ENCODE measurements at places on chromosomes 2 and 18.
A peak's percentile ranks its signal among the peaks of the same experiment; 100 is the strongest.

- no peak for DNase-seq
These were observed 76.1 kb downstream of the LRRC30 start for GRCh38 chr18:7307030-7307429.

- DNase-seq = no peak
These were observed 71.7 kb upstream of the TAF1B start for GRCh38 chr2:9771481-9772017.

DNA sequence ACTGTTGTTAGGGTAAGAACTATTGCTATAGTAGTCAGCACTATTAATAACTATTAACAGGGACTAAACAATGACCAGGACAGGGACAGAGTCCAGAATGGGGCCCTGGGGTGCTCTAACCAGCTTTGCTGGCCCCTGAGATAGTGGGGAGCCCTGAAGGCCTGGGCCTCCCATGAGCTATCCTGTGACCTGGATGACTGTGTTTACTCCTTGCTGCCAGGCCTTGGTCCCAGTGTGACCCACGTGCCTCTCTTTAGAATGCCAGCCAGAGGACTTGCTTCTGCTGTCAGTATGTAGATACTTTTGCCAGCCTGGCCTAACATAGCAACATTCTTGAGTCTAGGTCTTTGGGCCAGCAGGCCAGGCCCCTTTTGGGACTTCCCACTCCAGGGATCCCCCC lies 11.4 kb downstream of the CDK5R2 start:
- DNase-seq = no peak

GRCh38 chr2:132665401-132666140 lies 4.4 kb downstream of the LYPD1 start:
- no peak for DNase-seq

DNA sequence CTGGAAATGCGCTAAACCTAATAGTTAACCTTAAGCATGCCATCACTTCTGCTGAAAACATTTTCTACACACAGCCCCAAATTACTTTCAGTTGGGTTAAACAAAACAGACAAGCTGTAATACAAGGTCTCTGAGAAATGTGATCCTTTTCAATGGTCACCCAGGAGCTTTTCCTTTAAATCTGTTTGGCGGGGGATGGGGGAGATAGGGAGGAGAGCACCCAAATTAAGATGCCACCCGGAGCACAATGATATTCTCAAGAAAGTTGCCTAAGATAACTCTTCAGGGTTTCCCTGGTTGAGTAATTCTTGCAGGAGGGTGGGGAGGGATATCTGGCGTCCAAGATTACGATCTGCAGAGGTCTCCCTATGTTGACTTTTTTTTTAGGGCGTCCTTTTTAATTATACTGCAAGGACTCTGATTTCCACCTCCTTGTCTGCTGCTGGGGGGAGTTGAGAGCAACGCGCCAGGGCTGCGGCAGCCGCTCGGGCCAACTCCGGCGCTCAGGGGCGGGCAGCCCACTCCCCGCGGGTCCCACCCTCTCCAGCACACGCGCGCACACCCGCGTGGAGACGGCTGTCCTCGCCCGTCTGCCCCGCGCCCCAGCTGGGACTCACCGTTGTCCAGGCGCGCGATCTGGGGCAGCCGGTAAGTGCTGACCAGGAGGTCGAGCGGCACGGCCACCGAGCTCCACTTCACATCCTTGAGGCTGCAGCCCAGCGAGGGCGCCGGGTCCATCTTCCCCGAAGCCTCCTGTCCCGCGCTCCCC lies 807 bp downstream of the GAREM1 start:
- peak; percentile 50 for DNase-seq

DNA sequence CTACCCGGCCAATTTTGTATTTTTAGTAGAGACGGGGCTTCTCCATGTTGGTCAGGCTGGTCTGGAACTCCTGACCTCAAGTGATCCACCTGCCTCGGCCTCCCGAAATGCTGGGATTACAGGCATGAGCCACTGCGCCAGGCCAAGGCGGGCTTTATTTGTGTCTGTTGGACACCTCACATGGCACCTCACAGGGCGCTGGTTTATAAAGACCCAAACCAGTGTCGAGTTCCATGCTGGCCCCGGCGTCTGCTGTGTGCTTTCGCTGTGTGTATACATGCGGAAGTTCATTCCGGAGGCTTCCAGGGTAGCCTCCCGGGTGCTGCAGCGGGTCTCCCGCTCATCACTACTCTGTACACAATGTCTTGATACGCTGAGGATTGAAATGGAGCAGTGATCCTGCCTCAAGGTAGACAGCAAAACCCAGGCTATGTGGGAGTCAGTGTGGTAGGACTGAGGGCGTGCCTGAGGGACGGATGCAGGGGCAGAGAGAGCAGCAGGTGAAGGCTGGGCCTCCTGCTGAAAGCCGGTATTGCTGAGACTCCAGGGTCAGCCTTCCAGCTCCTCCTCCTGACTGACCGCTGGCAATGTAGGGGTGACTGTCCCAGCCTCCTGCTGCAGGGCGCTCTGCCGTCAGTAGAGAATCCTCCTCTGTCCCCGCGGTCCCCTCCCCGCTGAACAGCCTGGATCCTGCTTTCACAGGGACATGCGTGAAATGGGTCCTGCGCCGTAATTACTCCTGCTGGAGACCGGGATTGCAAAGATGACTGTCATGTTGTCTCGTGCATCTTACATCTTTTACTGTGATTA lies 22.7 kb downstream of the LDLRAD4 start:
- no peak for DNase-seq

DNA sequence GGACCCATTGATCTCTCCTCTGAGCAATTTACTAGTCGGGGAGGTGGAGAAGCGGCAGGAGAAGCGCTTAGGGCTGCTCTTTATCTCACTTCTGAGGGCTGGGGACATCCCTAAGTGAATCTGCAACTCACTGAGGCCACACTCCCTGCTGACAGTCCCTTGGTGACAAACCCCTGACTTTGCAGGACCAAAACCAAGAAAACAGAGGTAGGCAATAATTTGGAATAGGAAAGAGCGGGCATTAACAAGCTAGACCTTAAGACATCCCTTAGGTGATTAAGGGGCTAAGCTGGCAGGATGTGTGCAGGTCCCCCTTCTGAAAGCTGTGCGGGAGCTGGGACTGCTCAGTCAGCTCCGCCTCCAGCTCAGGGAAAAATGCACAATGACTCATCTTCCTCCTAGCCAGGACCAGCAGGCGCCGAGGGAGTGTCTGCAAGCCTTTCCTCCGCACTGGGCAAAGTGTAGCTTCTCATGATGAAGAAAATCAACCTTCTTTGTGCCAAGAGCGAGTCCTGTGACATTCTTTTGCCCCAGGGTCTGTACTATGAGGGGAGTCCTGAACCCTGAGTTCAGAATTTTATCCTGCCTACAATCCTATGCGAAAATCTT lies 63.3 kb downstream of the BOD1L2 start:
- peak; percentile 1 for DNase-seq

- no peak for DNase-seq
These were observed 763.0 kb upstream of the ACVR2A start for GRCh38 chr2:147081831-147082230.

- DNase-seq = no peak
These were observed 170.9 kb upstream of the SIX2 start for GRCh38 chr2:45180033-45180746.

DNA sequence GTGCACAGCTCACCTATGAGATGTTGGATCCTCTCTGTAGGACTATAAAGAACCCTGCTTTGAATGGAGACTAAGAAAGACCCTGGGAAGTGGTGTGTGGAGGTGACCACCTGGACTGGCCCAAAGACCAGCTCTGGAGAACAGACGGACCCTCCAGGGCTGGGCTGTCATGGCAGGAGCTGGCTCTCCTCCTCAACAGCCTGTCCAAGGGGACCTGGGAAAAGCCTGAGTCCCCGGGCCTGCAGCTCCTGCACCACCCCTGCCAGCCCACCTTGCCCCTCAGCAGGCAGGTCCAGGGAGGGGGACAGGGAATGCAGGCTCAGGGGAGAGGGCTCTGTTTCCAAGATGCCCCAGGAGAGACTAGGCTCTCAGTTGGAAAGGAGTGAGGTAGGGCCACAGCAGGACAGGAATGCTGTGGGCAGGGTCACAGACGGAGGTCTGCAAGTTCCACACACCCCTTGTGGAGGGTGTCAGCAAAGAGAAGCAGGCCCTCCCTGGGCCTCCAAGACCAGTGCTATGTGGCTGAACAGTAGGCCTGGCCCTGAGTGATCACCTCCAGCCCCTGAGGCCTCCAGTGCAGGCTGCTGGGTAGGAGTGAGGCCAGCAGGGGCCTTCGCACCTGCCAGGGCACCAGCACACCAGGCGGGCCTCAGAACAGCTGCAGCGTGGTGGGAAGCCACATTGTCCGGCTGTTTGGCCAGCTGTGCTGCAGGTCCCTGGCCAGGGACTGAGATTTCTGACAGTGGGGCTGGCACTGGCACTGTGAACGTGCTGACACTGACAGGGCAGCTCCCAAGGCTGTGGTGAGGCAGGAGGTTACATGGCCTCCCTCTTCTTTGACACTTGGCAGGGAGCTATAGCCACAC lies 86.4 kb upstream of the OTOS start:
- no peak for DNase-seq

GRCh38 chr2:74093426-74093825 lies 54.3 kb downstream of the BOLA3 start:
- no peak for DNase-seq

- DNase-seq = no peak
These were observed 22.8 kb upstream of the ME2 start for GRCh38 chr18:50855976-50856757.

DNA sequence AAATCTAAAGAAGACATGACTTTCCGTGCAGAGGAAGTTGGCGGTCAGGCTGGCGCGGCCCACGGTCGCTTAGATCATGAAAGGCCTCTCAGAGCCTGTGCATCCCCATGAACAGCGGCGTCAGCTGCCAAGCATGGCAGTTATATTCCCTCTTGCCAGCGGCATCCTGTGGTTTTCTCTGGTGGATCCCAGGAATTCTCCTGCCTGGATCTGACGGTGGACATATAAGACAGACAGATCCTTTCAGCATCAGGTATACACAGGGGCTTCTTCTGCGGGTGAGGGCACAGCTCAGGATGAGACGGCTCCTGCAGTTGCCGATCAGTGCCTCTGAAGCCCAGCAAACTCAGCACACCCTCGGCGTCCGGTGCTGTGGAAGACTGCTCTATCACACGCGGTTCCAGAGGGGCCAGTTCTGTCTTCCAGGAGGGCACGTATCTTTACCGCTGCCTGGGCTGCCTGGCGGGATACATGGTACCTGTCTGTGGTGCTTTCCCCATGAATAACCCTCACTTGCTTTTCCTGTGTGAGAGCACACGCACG lies 157.8 kb downstream of the LDLRAD4 start:
- no peak for DNase-seq

GRCh38 chr2:46563186-46563585 lies 83.8 kb downstream of the TMEM247 start:
- DNase-seq = no peak

GRCh38 chr18:79549638-79550000 lies 130.0 kb upstream of the CTDP1 start:
- DNase-seq = no peak

GRCh38 chr2:232779465-232779864 lies 3.1 kb upstream of the KCNJ13 start:
- DNase-seq = no peak

DNA sequence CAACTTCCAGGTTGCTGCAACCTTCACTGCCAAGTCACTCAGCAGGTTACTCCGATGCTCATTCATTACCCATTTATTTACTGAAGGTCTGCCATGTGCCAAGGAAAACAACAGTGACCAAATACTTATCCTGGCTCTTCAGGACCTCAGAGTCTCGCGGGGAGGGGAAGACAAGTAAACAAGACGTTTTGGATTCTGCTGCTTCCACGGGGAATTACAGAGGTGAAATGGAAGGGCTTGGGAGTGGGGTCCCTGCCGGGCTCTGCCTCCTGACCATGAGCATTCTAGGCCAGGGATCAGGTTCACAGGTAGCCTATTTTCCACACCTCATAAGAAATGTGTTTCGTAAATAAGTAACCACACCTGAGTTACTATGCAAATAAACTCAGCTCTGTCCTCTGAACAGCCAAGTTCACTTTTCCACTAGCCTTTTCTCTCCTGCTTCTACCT lies 68.1 kb downstream of the CLHC1 start:
- DNase-seq = no peak

GRCh38 chr2:230327418-230328154 lies 593 bp downstream of the SP140L start:
- no peak for DNase-seq

DNA sequence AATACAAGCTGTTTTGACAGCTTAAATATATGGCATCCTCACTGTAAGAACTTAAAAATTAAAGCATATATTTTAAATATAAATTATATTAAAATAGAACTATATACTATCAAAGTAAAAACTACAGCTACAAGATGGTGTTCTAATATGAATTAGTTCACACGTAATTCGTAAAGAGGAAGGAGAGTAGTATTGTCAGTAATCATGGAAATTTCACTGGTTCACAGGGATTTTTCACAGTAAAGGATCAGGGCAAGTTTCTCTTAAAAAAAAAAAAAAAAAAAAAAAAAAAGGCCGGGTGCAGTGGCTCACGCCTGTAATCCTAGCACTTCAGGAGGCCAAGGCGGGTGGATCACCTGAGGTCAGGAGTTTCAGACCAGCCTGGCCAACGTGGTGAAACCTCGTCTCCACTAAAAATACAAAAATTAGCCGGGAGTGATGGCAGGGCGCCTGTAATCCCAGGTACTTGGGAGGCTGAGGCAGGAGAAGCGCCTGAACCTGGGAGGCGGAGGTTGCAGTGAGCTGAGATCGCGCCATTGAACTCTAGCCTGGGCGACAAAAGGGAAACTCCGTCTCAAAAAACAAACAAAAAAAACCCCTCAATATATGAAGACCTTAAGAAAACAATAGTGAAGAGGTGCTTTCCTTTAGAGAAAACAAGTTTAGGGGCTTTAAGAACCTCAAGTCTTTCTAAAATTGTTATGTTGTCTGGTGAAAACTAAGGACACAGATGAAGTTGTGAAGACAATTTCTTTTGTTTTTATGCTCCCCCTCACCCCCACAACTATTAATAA lies 32.5 kb downstream of the PNO1 start:
- DNase-seq = no peak

DNA sequence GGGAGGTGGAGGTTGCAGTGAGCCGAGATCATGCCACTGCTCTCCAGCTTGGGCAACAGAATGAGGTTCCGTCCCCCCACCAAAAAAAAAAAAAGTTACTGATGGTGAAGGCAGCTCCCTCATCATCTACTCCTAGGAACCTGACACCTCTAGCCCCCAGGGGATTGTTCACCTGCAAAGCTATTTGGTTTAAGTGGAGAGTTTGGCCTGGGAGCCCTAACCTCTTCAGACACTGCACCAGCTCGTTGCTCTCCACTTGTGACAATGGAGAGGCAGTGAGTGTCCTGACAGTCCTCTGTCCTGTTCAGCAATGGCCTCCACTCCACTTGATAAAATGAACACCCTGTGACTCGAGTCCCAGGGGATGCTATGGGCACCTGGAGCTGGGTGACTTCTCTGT lies 43.5 kb downstream of the ATP6V1C2 start:
- no peak for DNase-seq

- no peak for DNase-seq
These were observed 639.7 kb downstream of the TDRD15 start for GRCh38 chr2:21763501-21763900.

- no peak for DNase-seq
These were observed 375.0 kb downstream of the RNF144A start for GRCh38 chr2:7292154-7292691.

DNA sequence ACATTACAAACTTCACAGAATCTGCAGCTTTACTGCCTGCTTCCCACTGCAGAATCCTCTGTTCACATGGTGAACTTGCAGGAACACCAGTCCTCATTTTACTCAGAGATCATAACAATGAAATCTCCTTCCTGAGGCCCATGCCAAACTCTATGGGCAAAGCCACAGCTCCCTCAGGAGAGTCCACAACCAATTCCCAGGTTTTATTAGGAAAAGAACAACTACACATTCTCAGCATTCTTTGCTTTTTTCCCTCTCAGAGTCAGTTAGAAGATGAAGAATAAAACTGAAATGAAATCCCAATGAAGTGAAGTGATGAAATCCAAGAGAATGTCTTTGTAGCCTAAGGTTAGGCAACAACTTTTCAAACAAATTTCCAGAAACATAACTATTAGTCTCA lies 233.7 kb downstream of the DSEL start:
- DNase-seq = no peak

Data from right lung (tissue), 10 donors.